ENCODE measurements at places on chromosomes 2 and 18. TPM values are rescaled to one million over a fixed set of nuclear protein-coding genes. Genes with fewer than 3 reads are reported as not detected.

GRCh38 chr2:60215386-60215901, 338.0 kb downstream of the BCL11A start:
- DNase-seq: no peak

DNA sequence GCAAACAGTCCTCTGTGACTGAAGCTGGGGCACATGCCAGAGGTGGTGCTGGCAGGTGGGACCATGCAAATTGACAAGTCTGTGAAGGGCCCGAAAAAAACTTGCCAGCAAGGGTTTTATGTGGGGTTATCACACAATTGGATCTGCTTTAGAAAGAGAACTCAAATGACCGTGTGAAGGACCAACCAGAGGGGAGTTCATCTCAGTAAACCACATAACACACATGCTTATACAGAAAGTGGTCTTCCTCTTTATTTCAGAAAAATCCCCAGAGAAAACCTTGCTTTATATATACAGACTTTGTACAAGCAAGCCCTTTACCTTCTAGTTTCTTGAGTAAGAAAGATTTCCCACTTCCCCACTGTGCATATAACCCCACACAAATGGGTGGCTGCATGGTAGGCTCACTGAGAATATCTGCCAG, 46.7 kb downstream of the KIDINS220 start:
- no peak for DNase-seq

DNA sequence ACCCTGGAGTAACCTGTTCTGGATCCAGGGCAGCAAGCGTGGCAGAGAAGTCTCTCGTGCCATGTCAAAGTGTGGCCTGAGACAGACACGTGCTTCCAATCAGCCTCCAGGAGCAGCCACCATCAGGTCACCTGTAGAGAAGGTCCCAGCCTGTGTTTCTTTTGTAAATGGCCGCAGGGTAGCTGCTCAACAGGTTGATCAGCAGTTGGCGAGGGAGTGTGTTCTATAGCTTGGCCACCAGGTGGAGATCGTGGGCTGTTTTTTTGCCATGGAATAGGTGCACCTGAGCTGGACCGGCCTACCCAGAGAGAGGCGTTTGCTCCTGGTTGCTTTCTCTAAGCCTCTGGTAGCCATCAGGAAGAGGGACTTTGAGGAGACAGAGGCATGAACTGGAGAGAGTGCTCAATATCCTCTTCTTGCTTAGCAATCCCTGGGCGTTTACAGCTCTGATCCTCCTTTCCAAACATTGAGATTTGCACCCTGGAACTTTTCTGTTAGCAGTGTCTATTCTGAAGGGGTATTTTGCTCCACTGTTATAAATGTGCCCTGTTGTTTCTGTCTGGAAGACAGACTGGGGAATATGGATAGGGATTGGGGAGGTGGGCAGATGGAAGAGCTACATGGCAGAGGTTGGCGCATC, 34.2 kb upstream of the EN1 start:
- peak; percentile 4 for DNase-seq

- no peak for DNase-seq
These were observed 115.4 kb upstream of the CCDC195 start for GRCh38 chr2:224831530-224831929.

DNA sequence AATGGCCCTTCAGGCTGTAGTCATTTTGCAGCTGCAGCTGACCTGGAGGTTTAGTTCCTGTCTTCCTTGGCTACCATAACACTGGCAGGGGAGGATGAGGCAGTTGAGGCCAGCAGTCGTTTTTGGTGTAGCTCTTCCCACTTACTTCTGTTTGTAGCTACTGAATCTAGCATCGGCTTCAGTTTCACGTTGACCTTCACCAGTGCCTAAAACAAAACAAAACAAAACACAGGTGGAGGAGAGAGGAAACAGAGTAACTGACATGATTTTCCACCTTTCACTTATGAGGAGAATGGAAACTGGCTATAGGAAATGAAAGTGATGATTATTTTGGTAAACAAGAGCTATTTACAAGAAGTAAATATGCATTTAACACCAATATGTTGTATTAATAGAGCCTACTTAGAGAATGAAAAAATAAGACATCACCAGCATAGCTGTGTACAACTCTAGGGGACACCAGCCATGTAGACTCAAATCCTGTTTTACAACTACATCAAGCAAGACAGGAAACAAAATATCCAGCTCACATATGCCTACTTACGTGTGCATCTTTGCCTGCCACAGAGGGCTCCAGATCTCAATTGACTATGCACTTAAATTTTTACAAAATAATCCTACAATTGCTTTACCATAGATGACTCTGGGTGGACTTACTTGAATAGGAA, 236.9 kb downstream of the AGPS start:
- DNase-seq: no peak

- DNase-seq: no peak
These were observed 90.3 kb downstream of the RPRM start for GRCh38 chr2:153388246-153388645.

DNA sequence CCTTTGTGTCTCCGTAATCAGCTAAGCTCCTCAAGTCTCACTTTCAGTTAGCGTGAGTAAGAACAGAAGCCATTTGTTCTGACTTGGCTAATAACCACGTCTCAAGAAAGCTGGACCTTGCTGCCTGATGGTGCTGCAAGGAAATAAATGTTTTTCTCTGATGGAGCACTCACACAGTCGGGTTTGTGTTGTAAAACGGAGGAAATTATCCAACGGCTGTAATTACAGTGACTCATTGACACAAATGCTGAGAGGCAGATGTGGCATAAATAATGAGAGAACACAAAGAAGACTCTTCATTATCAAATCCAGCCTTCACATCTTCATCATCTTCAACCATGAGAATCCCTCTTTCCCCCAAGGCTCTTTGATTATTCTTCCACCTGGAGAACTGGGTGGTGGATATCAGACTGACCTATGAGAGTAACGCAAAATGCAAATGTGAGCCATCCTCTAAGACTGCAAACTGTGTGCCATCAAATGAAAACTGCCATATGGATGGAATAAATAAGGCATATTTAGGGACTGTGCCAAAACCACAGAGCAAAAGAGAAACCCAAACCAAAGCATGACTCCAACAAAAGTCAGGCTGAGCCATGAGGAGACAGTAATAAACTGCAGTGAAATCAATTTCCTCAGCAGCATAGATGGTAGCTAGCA, 252.6 kb downstream of the RND3 start:
- DNase-seq: no peak

DNA sequence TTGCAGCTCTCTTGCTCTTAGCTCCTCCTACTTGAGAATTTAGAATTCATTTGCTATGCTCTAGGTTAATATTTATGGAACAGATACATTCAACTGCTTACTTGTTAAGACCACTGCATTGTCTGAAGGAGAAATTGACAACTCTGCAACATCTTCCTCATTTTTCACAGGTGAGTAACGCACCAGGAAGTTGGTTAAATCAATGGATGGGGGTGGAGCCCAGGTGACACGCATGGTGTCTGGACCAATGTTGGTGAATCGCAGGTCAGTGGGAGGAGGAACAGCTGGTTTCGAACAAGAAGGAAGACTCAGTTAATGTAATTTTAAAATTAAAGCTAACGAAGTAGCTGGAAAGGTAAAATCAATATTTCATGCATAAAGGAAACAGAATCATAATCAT, 44.3 kb downstream of the FN1 start:
- DNase-seq: no peak

GRCh38 chr2:180578441-180578840, 402.0 kb upstream of the UBE2E3 start:
- no peak for DNase-seq

- DNase-seq: no peak
These were observed 229.5 kb upstream of the MEX3C start for GRCh38 chr18:51426996-51427395.

- DNase-seq: no peak
These were observed 19.0 kb downstream of the MBP start for GRCh38 chr18:77113361-77114151.

- no peak for DNase-seq
These were observed 2.0 kb upstream of the CHRND start for GRCh38 chr2:232523682-232524597.

GRCh38 chr2:105809723-105810122, 65.0 kb downstream of the NCK2 start:
- no peak for DNase-seq

GRCh38 chr2:204862809-204863208, 317.5 kb downstream of the PARD3B start:
- DNase-seq: no peak

DNA sequence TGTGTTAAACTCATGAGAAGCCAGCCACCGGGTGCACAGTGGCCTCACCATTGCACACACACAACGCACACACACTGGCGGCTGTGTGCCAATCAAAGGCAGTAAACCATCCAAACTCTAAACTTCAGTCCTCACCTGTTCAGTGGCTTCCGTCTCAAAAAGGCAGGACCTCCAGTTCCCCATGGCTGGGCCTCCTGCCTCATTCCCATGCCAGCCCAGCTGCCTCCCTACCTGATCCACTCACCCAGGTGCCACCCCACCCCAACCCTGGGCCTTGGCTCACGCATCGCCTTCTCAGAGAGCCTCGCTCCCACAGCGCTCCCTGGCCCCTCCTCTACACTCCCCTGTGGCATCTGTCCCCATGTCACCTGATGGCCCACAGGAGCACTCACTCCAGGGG, 190.9 kb downstream of the EIPR1 start:
- no peak for DNase-seq

DNA sequence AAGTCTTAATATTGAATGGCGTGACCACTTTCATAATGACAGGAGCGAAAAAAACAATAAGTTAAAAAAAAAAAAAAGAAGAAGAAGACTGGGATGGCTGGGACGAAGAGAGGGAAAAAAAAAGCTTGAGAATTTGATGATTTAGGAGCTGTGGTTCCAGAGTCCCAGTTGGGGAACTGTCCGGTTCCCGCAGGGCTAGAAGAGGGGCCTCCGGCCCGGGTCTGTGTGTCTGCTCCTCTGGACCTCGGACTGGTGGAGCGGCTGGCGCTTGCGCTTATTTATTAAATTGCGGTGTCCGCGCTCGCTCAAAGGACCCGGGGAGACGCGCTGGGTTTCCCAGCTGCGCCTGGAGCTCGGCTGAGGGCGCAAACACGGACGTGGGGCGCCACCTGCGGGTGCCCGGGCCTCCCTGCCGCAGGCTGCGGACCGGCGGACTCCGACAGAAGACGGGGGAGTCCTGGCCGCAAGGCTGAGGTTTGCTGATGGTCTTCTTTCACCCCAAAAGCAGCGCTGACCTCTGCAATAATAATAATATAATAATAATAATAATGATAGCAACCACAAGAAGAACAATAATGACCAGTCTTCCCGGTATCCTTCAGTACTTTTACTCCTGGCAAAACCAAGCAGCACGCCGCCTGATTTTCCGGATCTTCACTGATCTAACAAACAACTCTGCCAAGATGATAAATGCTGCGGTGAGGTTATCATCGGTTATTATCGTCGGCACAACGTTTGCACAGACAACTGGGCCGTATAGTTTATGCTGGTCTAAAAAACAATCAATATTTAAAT, at the start of gene CBLN2:
Gene CBLN2 (minus strand): TSS at position 251 of the 795 bp plus-strand sequence. CDS start 2,182 bp downstream, outside the sequence.
- DNase-seq: no peak

DNA sequence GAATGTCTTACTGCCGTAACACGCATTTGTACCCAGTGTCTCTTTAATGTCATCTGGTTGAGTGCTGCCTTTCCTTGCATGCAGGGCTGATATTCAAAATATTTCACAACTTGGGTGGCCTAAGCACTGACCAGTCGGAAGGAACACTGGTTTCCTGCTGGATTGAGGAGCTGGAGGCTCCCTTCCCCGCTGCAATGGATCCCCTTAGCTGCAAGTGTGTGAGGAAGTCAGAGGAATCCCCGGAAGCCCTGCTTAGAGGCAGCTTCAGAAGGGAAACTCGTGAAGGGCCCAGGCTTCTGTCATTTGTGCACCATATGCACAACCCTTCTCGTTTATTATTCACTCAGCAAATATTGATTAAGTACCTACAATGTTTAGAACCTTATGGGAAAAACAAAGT, 33.2 kb upstream of the SP3 start:
- DNase-seq: no peak

GRCh38 chr2:71941726-71942525, 205.7 kb downstream of the CYP26B1 start:
- no peak for DNase-seq

DNA sequence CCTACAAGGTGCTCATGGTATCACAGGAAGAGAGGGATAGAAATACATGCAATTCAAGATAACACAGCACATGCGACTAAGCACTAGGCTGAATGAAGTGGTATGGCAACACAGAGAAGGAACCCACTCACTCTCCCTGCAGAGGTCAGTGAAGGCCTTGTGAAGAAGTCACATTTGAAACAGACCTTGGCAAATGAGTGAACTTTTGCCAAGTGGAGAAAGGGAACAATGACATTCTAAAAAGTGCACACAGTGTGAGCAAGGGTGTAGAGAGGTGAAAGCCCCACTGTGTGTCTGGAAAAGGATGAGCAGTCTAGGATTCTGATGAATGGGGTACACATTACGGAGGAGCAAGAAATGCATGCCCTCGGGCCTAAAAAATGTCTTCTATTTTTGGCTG, 23.3 kb downstream of the KLF7 start:
- DNase-seq: no peak

- DNase-seq: peak; percentile 89
These were observed 265.7 kb downstream of the TCF4 start for GRCh38 chr18:55322178-55322735.

DNA sequence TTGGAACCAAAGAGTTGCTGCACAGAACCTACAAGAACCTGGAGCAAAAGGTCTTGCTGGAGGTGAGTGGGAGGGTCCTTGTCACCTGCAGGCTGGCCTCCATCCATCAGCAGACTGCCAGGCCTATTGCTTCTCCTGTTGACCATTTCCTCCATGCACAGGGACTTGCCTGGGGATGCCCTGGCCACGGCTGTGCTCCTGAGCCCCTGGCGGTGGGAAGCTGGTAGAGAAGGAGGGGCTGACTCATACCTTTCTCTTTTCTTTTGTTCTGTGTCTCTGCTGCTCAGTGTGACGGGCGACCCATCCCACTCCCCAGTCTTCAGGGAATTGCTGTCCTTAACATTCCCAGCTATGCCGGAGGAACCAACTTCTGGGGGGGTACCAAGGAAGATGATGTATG, 102.6 kb downstream of the DGKD start:
- no peak for DNase-seq

- DNase-seq: peak; percentile 50
These were observed 5.6 kb upstream of the NAPG start for GRCh38 chr18:10519999-10520935.

GRCh38 chr2:209653134-209653533, 118.5 kb upstream of the UNC80 start:
- DNase-seq: no peak

- no peak for DNase-seq
These were observed 213.5 kb upstream of the APCDD1 start for GRCh38 chr18:10240973-10241372.

ELOA2 gene
- total RNA-seq: not detected

CTAGE1 gene
- total RNA-seq: not detected

SLC16A14 gene
- 1.1 TPM for total RNA-seq

STPG4 gene
- not detected for total RNA-seq

ATP9B gene
- 18.6 TPM for total RNA-seq

CCDC74A gene
- total RNA-seq: 19.8 TPM

UNC80 gene
- total RNA-seq: 0.06 TPM

LBH gene
- total RNA-seq: 23.0 TPM

MYOM1 gene
- 0.15 TPM for total RNA-seq
